ENCODE measurements at places on chromosomes 5 and 9. TPM values are rescaled to one million over a fixed set of nuclear protein-coding genes. Genes with fewer than 3 reads are reported as not detected.

Gene DDX4
- total RNA-seq, result not detected

Gene CDKN2A
- total RNA-seq, result 1.5 TPM

Gene SPEF2
- 6.6 TPM for total RNA-seq

Gene TSPAN17
- total RNA-seq, result 36.8 TPM

Gene DAB2
- total RNA-seq, result 177 TPM

Gene ISCA1
- 20.2 TPM for total RNA-seq

Gene IL12B
- not detected for total RNA-seq

Gene IL3
- not detected for total RNA-seq

Gene COL5A1
- 72.0 TPM for total RNA-seq

Gene PRRC1
- total RNA-seq, result 61.8 TPM

Gene SMIM33
- total RNA-seq, result not detected

Gene DMAC1
- total RNA-seq, result 8.8 TPM

Gene GABRB2
- not detected for total RNA-seq

Gene MAPK9
- total RNA-seq, result 42.5 TPM

Gene ZNF366
- total RNA-seq, result 3.1 TPM

Gene PAX5
- under 0.01 TPM for total RNA-seq

Gene AGXT2
- total RNA-seq, result not detected

Gene OLFML2A
- 17.8 TPM for total RNA-seq

Gene ZBED3
- total RNA-seq, result 8.1 TPM

Gene BTNL3
- total RNA-seq, result not detected

Gene BARHL1
- total RNA-seq, result not detected

Gene SLC25A2
- not detected for total RNA-seq

Gene PCDHB15
- total RNA-seq, result 1.5 TPM

Gene ENDOG
- total RNA-seq, result 46.2 TPM

Gene PCDHB6
- total RNA-seq, result 0.64 TPM

Gene CEL
- total RNA-seq, result 9.4 TPM

Gene SMU1
- total RNA-seq, result 19.4 TPM

Gene IL4
- total RNA-seq, result not detected

Gene ACSL6
- total RNA-seq, result 0.69 TPM

Gene SH3PXD2B
- 43.1 TPM for total RNA-seq

Gene UBTD2
- 9.4 TPM for total RNA-seq

Gene TLX3
- total RNA-seq, result not detected

Gene SPINK6
- total RNA-seq, result not detected

Gene PCDHB3
- total RNA-seq, result 4.2 TPM

Gene PCDHB7
- total RNA-seq, result 2.9 TPM

Gene TAF1L
- total RNA-seq, result not detected

Gene FCN2
- total RNA-seq, result not detected

Gene IFNA7
- not detected for total RNA-seq

Gene SLCO6A1
- not detected for total RNA-seq

Gene TSLP
- not detected for total RNA-seq

Gene GPX8
- total RNA-seq, result 5.9 TPM

Gene NEUROG1
- total RNA-seq, result not detected
